Effector memory CD8-positive, alpha-beta T cell (primary cell): ENCODE measurements at places on chromosomes 2 and 18.

- no peak for DNase-seq
These were observed 5.4 kb downstream of the TGFBRAP1 start for GRCh38 chr2:105324101-105324500.

DNA sequence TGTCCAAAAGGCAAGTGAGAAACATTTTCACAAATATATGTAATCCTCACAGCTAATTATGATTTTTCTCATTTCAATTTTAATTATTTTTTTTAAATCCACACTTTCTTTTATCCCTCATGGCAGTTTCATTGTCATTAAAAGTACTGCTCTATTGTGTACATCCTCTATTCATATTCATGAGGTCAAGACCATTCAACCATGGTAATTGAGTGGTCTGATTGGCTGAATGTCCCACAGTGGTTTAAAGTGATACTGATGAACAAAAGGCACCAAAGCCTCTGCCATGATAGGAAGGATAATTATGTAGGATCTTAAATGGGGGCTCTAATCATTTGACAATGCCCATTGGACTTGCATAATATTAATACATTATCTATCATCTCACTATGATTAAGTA lies 108.4 kb upstream of the EPHA4 start:
- DNase-seq, result no peak

- no peak for DNase-seq
These were observed 206.7 kb downstream of the EIPR1 start for GRCh38 chr2:3170792-3171455.

- DNase-seq, result no peak
These were observed 74.7 kb downstream of the ZEB2 start for GRCh38 chr2:144445196-144445595.

DNA sequence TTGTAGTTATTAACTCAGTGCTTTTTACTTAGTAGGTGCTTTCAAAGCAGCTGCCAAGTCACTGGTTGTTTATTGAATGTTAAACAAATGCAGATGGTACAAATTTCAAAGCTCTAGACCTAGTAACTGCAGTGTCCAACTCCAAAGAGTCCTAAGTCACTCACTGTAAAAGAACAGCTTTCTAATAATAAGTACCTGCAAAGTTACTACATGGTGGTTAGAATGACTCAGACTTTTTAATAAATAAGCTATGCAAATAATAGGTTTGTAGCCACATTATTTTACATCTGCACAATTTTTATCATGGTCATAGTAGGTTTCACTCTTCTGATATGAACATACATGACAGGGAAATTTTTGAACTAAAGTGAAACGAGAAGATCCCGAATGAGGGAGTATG lies 1620.4 kb upstream of the CELF4 start:
- DNase-seq, result no peak

- no peak for DNase-seq
These were observed 562 bp downstream of the ANKMY1 start for GRCh38 chr2:240557101-240557751.

DNA sequence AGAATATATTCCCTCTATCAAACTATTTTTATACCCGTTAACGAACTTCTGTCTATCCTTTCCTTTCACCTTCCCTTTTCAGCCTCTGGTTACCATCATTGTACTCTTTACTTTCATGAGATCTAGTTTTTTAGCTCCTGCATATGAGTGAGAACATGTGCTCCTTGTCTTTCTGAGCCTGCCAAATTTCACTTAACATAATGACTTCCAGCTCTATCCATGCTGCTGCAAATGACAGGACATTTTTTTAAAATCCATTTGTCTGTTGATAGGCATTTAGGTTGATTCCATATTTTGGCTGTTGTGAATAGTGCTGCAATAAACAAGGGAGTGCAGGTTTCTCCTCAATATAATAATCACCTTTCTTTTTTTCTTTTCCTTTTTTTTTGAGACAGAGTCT lies 8.2 kb upstream of the CCDC195 start:
- no peak for DNase-seq

GRCh38 chr2:176066645-176067588 lies 16.8 kb downstream of the EVX2 start:
- no peak for DNase-seq

- no peak for DNase-seq
These were observed 4.4 kb downstream of the TBR1 start for GRCh38 chr2:161420406-161421074.

DNA sequence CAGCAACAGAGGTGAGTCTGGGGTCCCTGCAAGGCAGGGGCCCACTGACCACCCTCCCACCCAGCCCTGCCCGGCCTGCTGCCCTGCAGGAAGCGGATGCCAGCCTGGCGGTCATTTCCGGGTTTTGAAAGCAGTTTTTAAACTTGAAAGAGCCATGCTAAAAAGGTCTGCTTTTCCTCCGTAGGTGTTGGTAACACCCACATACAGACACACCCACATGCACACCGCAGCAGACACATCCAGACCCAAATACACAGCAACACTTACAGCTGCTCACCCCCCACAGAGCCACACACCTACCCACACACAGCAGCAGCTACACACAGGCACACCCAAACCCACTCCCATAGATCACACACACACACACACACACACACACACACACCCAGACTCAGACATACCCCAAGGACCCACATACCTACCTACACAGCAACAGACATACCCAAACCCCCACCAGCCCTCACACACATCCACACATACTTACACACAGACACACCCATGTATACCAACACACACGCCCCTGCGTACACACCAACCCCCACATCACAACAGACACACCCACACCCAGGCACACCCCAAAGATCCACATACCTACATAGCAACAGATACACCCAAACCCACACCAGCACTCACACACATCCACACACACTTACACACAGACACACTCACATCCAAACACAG lies 7.6 kb downstream of the ZFP36L2 start:
- peak; percentile 79 for DNase-seq

GRCh38 chr2:241112046-241112445 lies 10.0 kb upstream of the MTERF4 start:
- DNase-seq, result no peak

- DNase-seq, result no peak
These were observed 9.6 kb downstream of the COL6A3 start for GRCh38 chr2:237404413-237404812.

DNA sequence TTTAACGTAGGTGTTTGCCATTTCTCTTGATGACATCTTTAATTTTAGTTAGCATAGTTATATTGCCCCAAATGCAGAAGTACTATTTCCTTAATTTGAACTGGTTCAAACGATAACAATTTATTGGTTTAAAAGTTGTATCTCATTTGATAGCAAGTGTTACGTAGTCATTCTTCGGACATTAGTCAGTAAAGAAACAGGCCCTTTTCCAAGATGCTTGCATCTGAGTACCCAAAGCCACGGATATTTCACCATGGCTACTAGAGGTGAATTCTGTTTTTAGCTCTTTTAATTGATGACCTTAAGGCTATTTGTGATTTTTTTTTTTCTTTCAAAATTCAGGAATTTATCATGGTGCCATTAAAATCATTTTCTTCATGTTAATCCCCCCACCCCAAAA lies 32.1 kb downstream of the GLS start:
- DNase-seq, result no peak

DNA sequence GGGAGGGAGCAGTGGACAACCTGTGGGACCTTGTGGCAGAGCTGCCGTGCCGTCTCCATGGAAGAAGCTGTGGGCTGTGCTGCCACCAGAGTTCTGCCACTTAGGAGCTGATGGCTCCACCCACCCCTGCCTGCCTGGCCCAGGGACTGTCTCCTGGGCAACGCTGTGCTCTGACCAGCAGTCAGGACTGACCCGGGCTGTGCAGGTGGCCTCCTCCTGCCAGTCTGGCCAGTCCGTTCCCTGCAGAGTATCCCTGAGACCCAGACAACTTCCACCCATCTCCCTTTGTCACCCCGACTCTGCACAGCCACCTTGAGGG lies 12.8 kb downstream of the ASIC4 start:
- DNase-seq, result no peak

DNA sequence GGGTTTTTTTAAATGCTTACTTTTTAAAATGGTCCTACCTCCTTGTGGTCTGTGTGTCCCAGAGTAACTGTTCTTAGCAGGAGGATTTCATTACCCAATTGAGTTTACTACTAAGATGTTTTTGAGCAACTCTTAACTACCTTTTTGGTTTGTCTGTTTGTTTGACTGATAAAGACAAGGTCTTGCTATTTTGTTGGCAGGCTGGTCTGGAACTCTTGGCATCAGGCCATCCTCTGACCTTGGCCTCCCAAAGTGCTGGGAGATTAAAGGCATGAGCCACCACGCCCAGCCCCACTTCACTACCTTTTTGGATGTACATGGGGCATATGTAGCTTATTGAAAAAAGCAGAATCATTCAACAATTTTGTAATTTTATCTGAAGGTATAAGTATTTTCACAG lies 14.9 kb downstream of the MRPS9 start:
- no peak for DNase-seq

DNA sequence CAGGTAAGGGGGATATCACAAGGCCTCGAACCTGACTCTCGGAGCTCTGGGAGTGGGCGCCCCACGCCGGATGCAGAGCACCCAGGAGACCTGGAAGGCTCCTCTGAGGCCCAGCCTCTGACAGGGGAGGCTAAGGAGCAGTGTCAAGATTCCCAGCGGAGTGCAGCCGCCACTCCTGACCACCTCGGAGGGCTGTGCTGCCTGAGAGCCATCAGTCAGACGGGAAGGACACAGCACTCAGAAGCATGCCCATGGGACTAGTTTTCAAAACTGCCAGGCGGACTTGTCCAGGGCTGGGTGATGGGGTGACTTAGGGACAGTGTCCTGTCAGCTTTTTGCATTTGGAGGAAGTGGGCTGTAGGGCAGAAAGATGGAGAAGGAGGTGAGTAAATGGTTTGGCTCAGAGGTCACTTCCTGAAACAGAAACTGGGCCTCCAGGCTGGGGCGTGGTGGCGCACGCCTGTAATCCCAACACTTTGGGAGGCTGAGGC lies 34.6 kb upstream of the B3GNT7 start:
- no peak for DNase-seq

- no peak for DNase-seq
These were observed 11.5 kb downstream of the SPRED2 start for GRCh38 chr2:65420712-65421431.
